ENCODE measurements at places on chromosomes 12 and 14.

GRCh38 chr12:13173012-13173932, 23.3 kb upstream of the EMP1 start:
- DNase-seq: peak; percentile 86

DNA sequence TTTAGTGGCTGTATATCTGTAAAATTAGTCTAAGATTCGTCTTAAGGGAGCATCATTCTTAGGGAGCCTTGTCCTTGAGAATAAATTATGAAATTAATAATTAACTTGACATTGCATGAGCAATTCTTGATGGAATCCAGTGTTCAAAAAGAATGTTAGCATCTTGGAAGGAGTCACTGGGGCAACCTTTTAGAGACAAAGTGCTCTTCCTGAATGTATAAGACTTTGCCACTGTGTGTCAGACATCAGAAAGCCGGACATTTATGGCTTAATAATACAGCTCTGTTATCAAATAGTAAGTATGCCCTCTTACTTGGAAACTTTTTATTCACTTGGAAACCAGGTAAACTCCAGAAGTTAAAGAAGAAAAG, 83.3 kb downstream of the CCER1 start:
- DNase-seq: no peak

- no peak for DNase-seq
These were observed 1659.2 kb upstream of the FLRT2 start for GRCh38 chr14:83870546-83871270.

GRCh38 chr12:20950248-20950647, 139.7 kb downstream of the SLCO1B3 start:
- DNase-seq: no peak

GRCh38 chr12:92139634-92140150, 6.0 kb downstream of the BTG1 start:
- DNase-seq: no peak

- DNase-seq: no peak
These were observed 3.5 kb upstream of the SEL1L start for GRCh38 chr14:81537193-81537592.
